Ureter (tissue), 1 donor: ENCODE measurements at places on chromosomes 7 and 10. TPM values are rescaled to one million over a fixed set of nuclear protein-coding genes. Genes with fewer than 3 reads are reported as not detected.
A peak's percentile ranks its signal among the peaks of the same experiment; 100 is the strongest.

GRCh38 chr10:63520500-63521415 lies at the start of gene REEP3:
TSS of gene REEP3 (plus strand) at chr10:63521401. CDS start at chr10:63521546, 145 bp downstream.
- DNase-seq = peak; percentile 50

- no peak for DNase-seq
These were observed 462.5 kb downstream of the PLXNA4 start for GRCh38 chr7:132113536-132114371.

- peak; percentile 43 for DNase-seq
These were observed 32.0 kb downstream of the ADAP1 start for GRCh38 chr7:922334-923107.

DNA sequence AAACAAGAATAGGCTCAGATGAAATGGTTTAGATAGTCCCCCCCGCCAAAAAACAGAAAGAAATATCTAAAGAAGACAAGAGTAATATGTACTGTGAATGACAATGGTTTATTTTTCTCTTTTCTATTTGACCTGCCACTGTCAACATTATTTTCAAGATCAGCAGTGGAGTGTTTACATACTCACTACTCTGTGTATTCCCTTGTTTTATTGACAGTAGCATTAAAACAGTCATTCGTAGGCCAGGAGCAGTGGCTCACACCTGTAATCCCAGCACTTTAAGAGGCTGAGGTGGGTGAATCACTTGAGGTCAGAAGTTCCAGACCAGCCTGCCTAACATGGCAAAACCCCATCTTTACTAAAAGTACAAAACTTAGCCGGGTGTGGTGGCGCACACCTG lies 245.3 kb upstream of the SLC26A5 start:
- DNase-seq = no peak

DNA sequence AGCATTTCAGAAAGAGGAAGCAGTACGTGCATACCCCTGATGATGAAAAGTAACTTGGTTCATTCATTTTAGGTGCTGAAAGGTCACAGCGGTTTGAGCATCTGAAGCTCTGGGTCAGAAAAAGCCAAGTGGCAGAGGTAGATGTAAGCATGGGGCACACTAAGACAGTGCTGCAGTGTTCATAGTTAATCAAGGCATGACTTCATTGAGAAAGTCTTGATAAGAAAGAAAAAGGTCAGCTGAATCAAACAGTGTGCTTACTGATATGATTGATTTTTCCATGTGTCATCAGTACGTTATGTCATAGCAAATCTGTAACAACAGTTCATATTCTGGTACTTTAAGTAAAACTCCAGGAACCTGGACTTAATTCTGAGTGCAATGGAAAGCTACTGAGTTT lies 107.7 kb upstream of the PCLO start:
- no peak for DNase-seq

DNA sequence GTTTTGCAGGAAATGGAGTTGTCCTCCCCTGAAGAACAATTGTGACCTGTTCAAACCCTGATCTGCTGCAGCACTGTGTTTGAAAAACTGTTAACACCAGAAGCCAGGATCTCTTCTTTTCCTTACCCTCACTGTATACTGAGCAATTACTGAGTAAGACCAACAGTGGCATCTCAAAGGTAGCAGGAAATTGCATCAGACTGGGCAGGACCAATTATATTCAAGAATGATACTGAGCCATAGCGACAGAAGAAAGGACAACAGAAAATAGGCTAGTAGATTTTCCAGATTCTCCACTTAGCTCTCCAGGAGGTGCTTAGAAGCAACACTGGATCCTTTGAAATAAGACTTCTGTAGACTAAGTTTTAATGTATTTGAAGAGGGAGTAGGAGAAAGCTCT lies 57.4 kb upstream of the INHBA start:
- DNase-seq = no peak

GRCh38 chr7:70571403-70571934 lies 560.5 kb upstream of the GALNT17 start:
- DNase-seq = no peak

- DNase-seq = no peak
These were observed 184.2 kb upstream of the TMEM196 start for GRCh38 chr7:19957664-19958063.

DNA sequence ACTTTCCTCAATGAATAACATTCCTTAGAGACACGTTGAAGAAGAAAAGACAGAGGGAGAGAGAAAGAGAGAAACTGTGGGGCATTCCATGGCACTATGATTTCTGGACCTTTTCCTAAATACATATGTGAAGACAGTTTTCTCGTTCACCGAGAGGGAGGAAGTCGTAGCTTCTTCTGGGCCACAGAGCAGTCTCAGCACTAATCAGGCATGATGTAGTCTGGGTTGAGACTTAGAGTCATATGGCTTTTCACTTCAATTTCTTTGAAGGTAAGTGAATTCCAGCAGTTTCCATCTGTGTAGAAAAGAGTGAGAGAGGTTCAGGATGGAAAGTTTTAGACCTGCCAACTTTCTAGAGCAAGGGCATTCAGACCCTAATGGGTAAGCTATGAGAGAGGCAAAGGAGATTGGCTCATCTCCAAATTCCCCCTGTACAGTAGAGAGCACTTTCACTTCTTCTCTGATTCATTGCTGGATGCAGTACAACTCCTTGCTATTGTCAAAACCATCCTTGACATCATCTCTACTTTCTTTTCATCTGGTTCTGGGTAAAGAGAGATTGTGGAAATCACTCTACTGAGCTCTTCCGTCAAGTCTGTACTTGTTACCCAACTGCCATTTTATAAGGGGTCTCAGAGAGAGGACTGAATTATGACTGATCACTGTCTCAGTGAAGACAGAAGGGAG lies 31.5 kb upstream of the OR9A4 start:
- DNase-seq = no peak

GRCh38 chr10:12320892-12321291 lies 28.5 kb upstream of the CAMK1D start:
- no peak for DNase-seq

DNA sequence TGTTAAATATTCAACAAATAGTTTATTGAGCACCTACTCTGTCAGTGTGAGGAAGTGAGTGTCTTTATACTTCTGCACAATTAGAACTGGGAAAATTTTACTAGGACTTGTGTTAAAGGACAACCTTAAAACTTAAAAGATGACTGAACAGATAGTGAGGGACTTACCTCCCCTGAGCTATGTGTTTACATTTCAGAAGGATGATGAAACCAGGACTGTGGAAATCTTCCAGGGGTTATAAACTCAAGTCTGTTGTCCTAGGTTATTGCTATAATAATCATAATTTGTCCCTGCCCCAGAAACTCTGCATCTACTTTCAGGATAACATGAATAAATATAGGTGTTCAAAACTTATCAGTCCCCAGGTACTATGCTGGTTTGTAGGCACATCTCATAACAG lies 261.0 kb upstream of the MKLN1 start:
- DNase-seq = no peak

DNA sequence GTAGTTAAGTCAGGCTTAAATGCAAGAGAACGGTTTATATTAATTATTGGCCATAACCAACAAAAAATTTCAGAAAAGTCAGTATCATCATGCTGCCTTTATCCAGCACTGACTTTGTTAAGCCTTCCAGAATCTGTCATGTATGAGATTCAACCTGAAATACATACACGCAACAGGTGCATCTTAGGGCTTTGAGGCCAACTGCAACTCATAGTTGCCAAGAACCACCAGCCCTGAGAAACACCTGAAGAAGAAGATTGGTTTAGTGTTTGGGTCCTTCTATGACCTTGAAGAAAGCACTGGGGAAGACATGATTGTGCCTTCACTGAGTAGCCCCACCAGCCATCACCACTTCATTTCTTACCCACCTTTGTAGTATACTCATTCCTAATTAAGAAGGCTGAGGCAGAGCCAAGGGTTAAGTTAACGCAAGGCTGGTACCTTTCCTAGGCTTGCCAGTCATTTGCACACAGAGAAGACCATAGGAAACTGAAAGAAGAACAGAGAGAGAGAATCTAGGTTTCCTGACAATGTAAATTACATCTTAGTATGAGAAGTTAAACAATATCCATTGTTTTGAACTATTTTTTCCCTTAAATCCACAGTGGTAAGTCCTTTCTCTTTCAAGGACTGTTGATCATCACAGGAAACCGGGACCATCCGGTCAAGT lies 200.1 kb upstream of the PRKCQ start:
- DNase-seq = no peak

- DNase-seq = peak; percentile 81
These were observed at the start of gene NSMCE4A for GRCh38 chr10:121974535-121975294. TSS of gene NSMCE4A (minus strand) at chr10:121975217. CDS start at chr10:121975165, 52 bp downstream.

DNA sequence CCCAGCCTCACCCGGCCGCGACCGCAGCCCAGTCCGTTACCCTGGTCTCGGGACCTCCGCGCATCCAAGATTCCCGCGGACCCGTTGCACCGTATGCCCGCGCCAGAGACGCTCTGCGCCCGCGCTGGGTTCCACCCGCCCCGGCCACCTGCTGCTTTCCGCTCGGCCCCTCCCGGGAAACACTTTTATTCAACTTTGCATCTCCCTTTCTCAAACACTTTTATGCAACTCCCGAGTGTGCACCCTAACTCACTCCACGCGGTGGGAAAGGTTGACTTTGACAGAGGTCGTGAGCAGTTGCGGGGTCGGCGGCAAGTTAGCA lies at the start of gene ODAD2:
ODAD2 (minus strand) TSS at position 126 of the 322 bp plus-strand sequence. CDS start 3,937 bp downstream, outside the sequence.
- no peak for DNase-seq

GRCh38 chr10:123608047-123608446 lies 58.1 kb upstream of the GPR26 start:
- DNase-seq = no peak

GRCh38 chr7:136063326-136063666 lies 86.1 kb upstream of the MTPN start:
- no peak for DNase-seq

GRCh38 chr7:149823191-149823630 lies 15.0 kb upstream of the ZNF862 start:
- no peak for DNase-seq

GRCh38 chr7:157676001-157676400 lies 339.2 kb downstream of the DNAJB6 start:
- DNase-seq = no peak

AKR1C3 gene
- 166 TPM for total RNA-seq

CALHM3 gene
- total RNA-seq = not detected

HSPA12A gene
- 15.7 TPM for total RNA-seq

UPP1 gene
- 58.2 TPM for total RNA-seq

UNCX gene
- total RNA-seq = not detected

ABCB8 gene
- 32.4 TPM for total RNA-seq

EIF4H gene
- total RNA-seq = 237 TPM
